ENCODE measurements at places on chromosomes 5 and 9.
A peak's percentile ranks its signal among the peaks of the same experiment; 100 is the strongest.

DNA sequence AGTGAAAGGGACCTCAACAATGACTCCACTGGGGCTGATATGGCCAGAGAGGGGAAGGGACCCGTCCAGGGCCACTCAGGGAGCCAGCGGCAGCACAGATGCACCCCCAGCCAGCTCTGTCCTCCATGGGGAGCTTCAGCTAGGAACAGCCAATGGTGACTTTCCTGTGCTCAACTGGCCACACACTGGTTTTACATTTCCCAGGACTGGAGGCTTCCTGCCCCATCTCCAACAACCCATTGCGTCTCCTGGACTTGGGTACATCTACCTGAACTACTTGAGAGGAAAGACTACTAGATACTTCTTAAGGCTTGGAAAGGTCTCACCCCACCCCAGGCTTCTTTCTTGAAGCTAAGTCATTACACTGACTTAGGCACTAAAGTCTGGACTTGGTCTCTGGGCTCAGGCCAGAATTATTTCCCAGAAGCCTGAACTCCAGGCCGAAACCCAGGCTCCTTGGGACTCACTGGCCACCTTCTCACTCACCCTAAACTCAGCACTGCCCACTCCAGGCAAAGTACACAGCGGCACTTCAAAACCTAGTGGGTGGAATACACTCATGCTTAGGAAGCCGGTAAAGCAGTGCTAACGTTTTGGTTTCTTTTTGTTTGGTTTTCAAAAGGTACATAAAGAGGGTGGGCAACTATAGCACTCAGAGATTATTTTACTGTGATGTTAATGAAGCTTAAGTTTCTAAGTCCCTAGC lies 1.5 kb downstream of the IGFBPL1 start:
- peak; percentile 20 for DNase-seq

DNA sequence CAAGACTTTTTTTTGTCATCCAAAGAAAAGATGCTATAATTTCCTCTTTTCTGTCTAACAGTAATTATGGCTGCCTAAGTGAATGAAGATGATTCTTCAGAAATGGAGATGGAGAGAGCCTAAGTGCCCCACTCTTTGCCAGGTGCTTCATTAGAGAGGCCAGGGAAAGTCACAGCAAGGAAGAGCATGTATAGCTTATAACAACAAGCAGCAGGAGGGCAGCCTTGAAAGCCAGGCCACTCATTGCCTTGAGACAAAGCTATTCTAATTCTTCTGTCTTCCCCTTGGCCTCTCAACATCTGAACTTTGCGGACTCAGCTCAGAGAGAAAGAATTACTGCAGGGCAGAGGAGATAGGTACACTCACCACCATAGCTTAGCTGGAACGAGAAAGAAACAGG lies 112.0 kb upstream of the ZNF366 start:
- DNase-seq = no peak

- no peak for DNase-seq
Measured at GRCh38 chr5:21623831-21624230, 1229.3 kb downstream of the CDH12 start.

GRCh38 chr5:32276173-32276853 lies 36.4 kb downstream of the MTMR12 start:
- no peak for DNase-seq

- DNase-seq = no peak
Measured at GRCh38 chr9:112726428-112726827, 8.5 kb upstream of the INIP start.

- DNase-seq = no peak
Measured at GRCh38 chr9:19623941-19624340, 164.9 kb downstream of the SLC24A2 start.

DNA sequence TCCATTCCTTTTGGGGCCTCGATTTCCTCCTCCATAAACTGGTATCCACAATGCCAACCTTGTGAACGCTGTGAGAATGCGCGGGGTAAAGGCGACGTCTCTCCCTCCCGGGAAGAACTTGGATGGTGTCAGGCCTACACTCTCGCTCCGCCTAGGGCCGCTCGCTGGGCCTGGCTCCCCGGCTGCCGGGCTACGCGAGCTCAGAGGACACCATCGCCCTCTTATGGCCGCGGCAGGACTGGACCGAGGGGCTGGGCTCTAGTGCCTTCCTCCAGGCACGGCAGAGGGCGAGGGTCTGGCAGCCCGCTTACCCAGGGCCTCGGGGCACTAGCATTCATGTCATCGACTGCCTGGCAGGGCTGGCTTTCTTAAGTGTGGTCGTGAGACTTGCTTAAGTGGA lies 1.3 kb upstream of the EXOSC2 start:
- no peak for DNase-seq

GRCh38 chr5:122077366-122078115 lies 518 bp downstream of the LOX start:
- DNase-seq = peak; percentile 69

GRCh38 chr5:155799308-155799707 lies 527.7 kb upstream of the SGCD start:
- DNase-seq = no peak

DNA sequence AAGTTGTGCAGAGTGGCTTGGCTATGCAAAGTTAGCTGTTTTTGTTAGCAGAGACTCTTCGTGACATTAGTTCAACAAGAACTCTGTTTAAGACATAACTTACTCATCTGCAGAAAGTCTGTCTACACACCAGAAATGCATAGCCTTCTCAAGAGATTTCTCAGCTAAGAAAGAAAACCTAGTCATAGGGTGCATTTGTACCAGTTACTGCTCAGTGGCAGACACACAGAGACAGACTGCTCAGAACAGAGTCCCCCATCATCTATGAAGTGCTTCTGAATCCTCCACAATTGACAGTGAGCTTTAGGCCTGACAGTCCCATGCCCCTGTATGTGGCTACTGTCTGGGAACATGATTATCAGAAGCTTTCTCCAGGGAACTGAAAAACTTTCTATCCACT lies 56.1 kb upstream of the IFNK start:
- DNase-seq = no peak

- DNase-seq = no peak
Measured at GRCh38 chr5:132235340-132235739, 7.7 kb upstream of the P4HA2 start.

GRCh38 chr9:114167591-114168091 lies 12.3 kb downstream of the COL27A1 start:
- DNase-seq = no peak

DNA sequence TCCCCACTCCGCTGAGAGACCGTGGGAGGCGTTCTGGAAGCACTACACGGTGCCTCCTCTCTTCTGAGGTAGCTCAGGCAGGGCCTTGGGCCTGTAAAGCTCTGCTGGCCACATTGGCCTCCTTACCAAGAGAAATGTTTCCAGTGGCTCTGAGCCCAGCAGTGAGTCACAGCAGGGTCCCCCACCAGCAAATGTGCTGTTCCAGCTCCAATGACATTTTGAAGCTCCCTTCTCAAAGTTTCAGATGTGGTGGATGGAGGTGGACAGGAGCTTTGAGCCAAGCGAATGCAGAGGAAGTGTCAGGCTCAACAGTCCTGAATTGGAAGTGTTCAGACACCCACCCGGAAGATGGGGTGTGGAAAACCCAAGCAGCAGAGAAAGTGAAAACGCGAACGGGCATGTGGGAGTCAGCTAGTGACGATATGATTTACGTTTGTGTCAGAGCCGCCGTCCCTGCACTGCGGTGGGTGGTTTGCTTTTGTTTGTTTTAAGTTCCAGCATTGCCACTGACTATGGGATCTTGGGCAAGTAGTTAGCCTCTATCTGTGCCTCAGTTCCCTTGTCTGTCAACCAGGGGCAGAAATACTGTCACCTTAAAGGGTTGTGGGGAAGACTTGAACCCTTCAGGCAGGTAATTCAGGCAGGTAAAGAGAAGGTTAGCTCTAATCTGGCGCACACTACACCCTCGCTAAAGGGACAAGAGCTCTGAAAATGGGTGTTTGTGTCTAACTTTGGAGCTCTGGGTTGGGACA lies 38.2 kb downstream of the C5orf15 start:
- no peak for DNase-seq

- peak; percentile 81 for DNase-seq
Measured at GRCh38 chr5:58886315-58887207, 303.7 kb downstream of the RAB3C start.

- no peak for DNase-seq
Measured at GRCh38 chr5:73450672-73451223, 2.2 kb upstream of the FOXD1 start.

Data from sigmoid colon (tissue), 7 donors.